Suppressor macrophage treated with lipopolysaccharide for 1 hour (primary cell): ENCODE measurements at places on chromosomes 4 and X.
A peak's percentile ranks its signal among the peaks of the same experiment; 100 is the strongest.

DNA sequence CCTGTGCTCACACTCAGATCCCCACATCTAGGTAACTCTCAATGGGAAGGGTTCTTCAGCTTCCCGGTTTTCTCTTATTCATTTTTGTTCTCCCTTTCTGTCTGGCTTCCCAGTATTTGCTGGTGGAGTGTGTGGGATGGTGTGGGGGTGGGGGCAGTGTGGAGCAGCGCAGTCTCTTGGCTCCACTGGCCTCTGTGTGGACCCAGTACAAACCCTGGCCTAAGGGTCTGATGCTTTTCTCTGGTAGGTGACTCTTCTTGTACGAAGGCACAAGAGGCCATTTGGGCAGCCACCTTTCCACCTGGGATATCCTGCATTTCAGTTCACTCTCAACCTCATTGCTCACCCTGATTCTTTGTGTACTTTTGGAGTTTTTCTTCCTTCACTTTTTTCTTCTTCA lies 71.3 kb downstream of the NBDY start:
- no peak for DNase-seq

DNA sequence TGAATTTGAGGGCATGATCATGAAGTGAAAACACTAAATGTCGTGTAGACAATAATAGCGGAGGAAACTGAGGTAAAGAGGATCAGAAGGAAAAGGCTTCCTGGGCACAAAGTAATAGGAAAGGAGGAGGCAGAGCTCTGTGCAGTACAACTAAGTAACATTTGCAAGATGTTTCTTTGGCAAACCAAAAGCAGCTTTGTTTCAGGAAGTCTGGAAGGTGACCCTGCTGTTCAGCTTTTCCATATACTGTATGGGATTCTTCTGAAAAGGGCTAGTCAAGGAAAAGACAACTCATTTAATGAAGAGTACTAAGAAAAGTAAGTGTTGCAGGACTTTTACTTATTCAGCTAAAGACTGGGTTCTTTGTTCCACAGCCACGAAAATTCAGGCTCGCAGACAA lies 463.1 kb downstream of the PCDH7 start:
- DNase-seq, result no peak

- DNase-seq, result no peak
These were observed 25.6 kb upstream of the MAGEA1 start for GRCh38 chrX:153153516-153153915.

DNA sequence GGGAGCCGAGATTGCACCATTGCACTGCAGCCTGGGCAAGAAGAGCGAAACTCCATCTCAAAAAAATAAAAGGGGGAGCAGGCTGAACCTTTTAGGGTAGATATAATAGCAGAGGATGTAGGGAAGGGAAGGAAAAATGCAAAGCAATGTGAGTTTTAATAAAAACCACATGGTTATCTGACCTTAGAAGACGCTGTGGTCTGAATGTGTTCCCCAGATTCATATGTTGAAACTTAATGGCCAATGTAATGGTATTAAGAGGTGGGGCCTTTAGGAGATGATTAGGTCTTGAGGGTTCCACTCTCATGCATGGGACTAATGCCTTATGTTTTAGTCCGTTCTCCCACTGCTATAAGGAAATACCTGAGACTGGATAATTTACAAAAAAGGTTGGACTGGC lies 114.1 kb upstream of the STX18 start:
- no peak for DNase-seq

- peak; percentile 68 for DNase-seq
These were observed 5.3 kb downstream of the APOO start for GRCh38 chrX:23902419-23902818.

GRCh38 chr4:55364691-55365344 lies 18.8 kb downstream of the SRD5A3 start:
- no peak for DNase-seq

DNA sequence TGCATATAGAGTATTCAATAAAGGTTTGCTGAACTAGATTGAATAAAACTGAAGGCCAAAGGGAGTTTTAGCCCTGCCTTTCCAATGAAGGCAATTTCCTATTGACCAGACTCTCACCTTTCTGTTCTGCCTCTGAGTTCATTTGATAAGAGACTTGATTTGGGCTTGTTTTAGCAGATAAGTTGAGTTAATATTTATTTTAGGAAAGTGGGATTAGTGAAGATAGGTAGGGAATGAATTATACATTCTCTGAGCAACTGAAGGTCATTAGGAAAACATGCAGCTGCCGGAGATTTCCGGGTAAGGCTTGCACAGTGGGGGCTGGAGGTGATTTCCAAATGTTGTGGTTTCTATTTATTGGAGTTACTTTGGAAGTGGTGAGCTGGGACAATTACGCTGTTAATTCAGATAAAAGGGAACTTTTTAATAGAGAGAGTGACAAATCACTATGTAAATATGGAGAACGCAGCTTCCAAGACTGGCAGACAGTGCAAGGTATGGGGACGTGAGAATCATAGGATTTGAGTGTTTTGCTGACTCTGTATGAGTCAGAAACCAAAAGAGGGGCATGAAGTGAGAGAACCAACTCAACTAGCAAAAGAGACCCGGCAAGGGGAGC lies 553.6 kb upstream of the BOD1L1 start:
- DNase-seq, result peak; percentile 14

GRCh38 chr4:10738826-10739489 lies 54.4 kb upstream of the CLNK start:
- DNase-seq, result no peak

GRCh38 chrX:129566073-129566472 lies 26.0 kb downstream of the OCRL start:
- DNase-seq, result no peak
